ENCODE measurements at places on chromosomes 16 and 17. TPM values are rescaled to one million over a fixed set of nuclear protein-coding genes. Genes with fewer than 3 reads are reported as not detected.

DNA sequence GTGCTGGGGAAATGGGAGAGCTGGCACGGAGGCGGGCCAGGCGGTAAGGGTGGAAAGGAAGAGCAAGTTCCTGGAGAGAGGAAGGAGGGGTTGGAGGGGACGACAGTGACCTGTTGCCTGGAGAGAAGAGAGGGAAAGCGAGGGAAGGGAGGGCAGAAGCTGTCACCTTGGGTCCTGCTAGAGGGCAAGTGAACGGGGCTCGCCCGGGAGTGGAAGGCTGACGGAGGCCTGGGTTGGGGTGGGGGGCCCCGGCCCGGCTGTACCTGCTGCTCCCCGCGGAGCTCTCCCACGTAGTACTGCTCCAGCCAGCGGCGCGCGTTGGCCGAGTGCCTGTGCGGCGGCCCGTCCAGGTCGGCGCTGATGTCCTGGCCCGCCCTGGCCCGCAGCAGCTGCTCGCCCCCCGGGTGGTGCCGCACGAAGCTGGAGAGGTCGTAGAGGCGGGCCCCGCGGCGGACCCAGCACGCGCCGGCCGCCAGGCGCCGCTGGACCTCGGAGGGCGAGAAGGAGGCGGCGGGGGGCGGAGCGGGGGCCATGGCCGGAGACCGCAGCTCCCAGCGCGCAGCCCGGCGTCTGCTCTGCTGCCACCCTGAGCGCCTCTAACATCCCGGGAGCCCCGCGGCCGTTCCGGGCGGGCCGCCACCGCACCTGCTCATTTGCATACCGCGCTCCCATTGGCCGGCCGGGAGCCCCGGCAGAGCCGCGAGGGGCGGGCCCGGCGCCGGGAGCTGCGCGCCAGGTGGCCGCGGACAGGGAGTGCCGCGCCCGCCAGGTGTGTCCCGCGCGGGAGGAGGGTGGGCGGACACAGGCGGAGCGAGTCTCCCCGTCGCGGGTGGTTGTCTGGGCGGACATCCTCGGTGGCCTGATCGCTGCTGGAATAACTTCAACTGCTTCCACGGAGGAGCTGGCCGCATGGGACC lies at the start of gene FA2H:
Gene FA2H, minus strand, starts transcription at position 598 of the 917 bp plus-strand sequence. Its CDS starts 65 bp downstream, at position 533.
- H3K36me3 ChIP-seq, result 0 out of 2 replicates have a peak, but pooled peaks cover 3% of the 10 kb centered on the region
- H3K4me1 ChIP-seq, result peaks cover 15% of the 10 kb centered on the region
- peak; percentile 92 for DNase-seq
- H3K27ac ChIP-seq, result no peak within 1 kb of the TSS
- peak within 1 kb of the TSS; percentile 79 for H3K4me3 ChIP-seq

- H3K27ac ChIP-seq, result no peak overlapping the region
- H3K27me3 ChIP-seq, result no peaks in the 10 kb centered on the region
- no peak overlapping the region for H3K4me3 ChIP-seq
- no peaks in the 10 kb centered on the region for H3K4me1 ChIP-seq
- no peaks in the 10 kb centered on the region for H3K36me3 ChIP-seq
Observed at GRCh38 chr17:45963889-45964288, 35.2 kb upstream of the STH start.

GRCh38 chr16:72961115-72961832 lies 86.7 kb downstream of the ZFHX3 start:
- H3K27ac ChIP-seq, result no peak overlapping the region
- no peaks in the 10 kb centered on the region for H3K36me3 ChIP-seq
- no peak overlapping the region for H3K4me3 ChIP-seq
- no peak for DNase-seq

- DNase-seq, result no peak
- no peak overlapping the region for H3K27ac ChIP-seq
- H3K4me1 ChIP-seq, result no peaks in the 10 kb centered on the region
- H3K36me3 ChIP-seq, result no peaks in the 10 kb centered on the region
Observed at GRCh38 chr17:73698966-73699365, 54.7 kb upstream of the SDK2 start.

GRCh38 chr17:9142772-9143494 lies 121.6 kb downstream of the NTN1 start:
- DNase-seq, result no peak
- H3K36me3 ChIP-seq, result no peaks in the 10 kb centered on the region
- H3K27ac ChIP-seq, result no peak overlapping the region
- no peaks in the 10 kb centered on the region for H3K4me1 ChIP-seq
- no peak overlapping the region for H3K4me3 ChIP-seq

DNA sequence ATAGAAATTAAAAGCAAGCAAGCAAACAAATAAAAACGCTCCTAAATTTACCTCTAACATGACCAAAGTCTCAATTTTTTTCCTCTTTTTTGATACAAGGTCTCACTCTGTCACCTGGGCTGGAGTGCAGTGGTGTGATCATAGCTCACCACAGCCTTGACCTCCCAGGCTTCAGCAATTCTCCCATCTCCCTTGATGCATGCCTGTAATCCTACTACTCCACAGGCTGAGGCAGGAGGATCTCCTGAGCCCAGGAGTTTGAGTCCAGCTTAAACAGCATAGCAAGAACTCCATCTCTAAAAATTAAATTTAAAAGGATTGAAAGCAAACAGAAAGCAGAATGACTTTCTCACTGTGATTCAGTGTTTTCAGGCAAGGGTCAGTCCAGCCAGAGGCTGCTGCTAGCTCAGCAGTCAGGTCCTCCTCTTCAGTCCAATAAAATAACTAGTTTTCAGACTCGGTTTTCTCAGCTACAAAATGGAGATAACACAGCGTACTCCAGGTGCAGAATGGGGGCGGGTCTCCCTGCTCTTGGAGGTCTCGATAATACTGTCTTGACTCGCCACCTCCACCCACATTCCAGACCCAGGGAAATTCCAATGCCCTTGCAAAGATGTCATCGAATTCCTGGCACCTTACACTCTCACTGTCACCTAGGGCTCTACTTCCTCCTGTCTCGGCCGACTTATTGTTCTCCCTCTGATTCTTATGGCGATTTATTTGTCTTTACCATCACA lies 20.7 kb upstream of the MRTFB start:
- H3K27me3 ChIP-seq, result no peaks in the 10 kb centered on the region
- no peaks in the 10 kb centered on the region for H3K36me3 ChIP-seq
- H3K4me1 ChIP-seq, result no peaks in the 10 kb centered on the region
- peak overlapping the region; percentile 48 for H3K27ac ChIP-seq
- peak; percentile 96 for DNase-seq

DNA sequence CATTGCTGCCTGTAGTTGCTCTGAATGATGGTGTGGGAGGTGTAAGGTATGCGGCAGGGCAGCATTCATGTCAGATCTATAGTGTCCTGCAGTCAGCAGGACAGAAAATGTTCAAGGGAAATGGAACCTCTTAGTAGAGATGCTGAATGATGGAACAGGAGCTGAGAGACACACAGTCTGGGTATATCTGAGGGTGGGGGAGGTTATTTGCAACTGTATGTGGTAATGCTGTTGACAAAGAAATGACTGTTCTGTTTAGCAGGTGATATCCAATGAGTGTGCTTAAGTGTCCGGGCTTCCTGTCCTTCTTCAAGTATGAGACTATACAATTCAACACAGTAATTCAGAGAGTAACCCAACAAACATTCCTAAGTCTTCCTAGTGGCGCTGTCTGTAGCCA lies 46.6 kb downstream of the STH start:
- H3K4me3 ChIP-seq, result no peak overlapping the region
- no peak for DNase-seq
- H3K4me1 ChIP-seq, result no peaks in the 10 kb centered on the region
- peaks cover 43% of the 10 kb centered on the region for H3K36me3 ChIP-seq

DNA sequence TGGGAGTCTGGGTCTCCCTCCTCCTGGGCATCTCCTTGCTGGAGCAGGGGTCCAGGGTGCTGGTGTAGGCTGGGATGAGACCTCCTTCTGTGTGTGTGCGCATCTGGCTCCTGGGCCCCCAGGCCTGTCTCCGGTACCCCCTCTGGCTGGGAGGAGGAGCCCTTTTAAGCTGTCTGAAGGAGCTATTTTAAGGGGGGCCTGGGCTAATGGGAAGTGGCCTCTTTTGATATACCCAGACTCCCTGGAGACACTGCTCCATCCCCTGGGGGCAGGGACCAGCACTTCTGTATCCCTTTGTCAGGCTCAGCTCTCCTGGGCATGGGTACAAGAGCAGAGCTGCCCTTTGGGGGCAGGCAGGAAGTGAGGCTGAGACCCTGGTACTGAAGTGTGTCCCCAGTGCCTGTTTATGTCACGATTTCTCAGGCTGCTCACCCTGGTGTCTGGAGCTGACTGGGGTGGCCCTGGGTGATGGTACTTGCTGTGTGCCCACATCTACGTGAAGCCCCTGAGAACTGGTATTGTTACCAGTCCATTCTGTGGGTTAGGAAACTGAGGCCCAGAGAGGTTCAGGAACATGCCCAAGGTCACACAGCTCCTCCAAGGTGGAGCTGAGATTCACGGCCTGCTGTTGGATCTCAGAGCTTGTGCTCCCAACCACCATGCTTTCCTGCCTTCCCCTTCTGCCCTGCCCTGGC lies 6.5 kb downstream of the ADCY7 start:
- no peaks in the 10 kb centered on the region for H3K4me1 ChIP-seq
- no peak overlapping the region for H3K4me3 ChIP-seq
- no peak for DNase-seq

DNA sequence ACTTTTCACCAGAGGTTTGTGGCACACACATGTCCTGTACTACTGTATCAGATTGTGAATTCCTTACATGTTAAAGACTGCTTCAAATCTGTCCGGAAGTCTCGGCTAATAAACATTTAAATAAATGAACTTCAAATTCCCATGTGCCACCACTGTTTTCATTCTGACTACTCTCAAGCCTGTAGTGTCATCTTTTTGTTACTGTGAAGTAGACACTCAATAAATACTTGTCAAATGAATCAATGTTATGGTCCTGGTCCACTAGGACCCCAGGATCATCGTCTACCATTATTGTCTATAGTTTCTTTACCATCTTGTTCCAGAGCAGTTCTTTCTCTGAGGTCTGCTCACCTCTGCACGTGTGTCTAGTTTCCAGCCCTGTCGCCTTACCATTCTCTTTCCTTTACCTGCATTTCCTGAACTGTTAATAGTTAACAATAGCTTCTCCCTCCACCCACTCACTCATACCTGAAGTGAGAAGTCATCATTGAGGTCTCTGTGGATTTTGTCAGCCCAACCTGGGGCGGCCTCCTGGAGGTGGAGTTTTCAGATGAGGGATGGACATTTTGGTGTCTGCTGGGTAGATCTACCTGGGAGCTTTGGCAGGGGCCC lies 333.0 kb downstream of the SEC14L1 start:
- no peaks in the 10 kb centered on the region for H3K36me3 ChIP-seq
- H3K27ac ChIP-seq, result peak overlapping the region; percentile 96
- no peak overlapping the region for H3K4me3 ChIP-seq
- no peak for DNase-seq
- peaks cover 76% of the 10 kb centered on the region for H3K4me1 ChIP-seq
- H3K27me3 ChIP-seq, result no peaks in the 10 kb centered on the region

GRCh38 chr16:598823-599739 lies 9.2 kb downstream of the RAB40C start:
- no peaks in the 10 kb centered on the region for H3K27me3 ChIP-seq
- no peaks in the 10 kb centered on the region for H3K36me3 ChIP-seq
- no peak overlapping the region for H3K27ac ChIP-seq
- H3K4me1 ChIP-seq, result no peaks in the 10 kb centered on the region
- no peak overlapping the region for H3K4me3 ChIP-seq
- DNase-seq, result no peak

Gene MYOCD
- total RNA-seq, result 0.80 TPM

Gene RAP1GAP2
- total RNA-seq, result 40.3 TPM

All from GM23338 (cell line).